Suppressor macrophage treated with lipopolysaccharide for 4 hours (primary cell): ENCODE measurements at places on chromosomes 4 and X.

- no peak for DNase-seq
Measured at GRCh38 chr4:19382993-19383756, 868.5 kb upstream of the SLIT2 start.

- no peak for DNase-seq
Measured at GRCh38 chr4:68489338-68489737, 42.1 kb downstream of the TMPRSS11E start.

GRCh38 chr4:147899512-147899911 lies 167.6 kb downstream of the ARHGAP10 start:
- DNase-seq = no peak

- DNase-seq = no peak
Measured at GRCh38 chr4:16916031-16916430, 17.6 kb upstream of the LDB2 start.

GRCh38 chr4:104491481-104492182 lies 3.1 kb downstream of the CXXC4 start:
- no peak for DNase-seq

DNA sequence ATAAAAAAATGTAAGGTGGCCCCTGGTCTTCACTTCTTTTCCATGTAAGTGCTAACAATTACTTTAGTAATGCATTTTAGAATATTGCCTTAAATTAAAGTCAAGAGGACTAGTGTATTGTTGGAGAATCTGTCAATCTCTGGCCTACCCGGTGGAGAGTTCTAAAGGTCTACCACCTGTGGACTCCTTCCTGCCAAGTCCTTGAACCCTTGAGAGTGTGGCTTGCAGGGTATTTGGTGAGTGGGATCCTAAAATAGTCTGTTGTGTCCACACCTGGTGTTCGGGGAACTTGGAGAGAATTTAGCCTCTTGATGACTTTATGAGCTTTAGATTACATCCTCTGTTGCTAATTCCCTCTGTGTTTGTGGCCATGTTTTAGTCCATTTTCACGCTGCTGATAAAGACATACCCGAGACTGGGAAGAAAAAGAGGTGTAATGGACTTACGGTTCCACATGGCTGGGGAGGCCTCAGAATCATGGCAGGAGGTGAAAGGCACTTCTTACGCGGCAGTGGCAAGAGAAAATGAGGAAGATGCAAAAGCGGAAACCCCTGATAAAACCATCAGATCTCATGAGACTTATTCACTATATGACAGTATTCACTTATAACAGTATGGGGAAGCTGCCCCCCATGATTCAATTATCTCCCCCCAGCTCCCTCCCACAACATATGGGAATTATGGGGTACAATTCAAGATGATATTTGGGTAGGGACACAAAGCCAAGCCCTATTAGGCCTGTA lies 23.8 kb downstream of the DDIT4L start:
- no peak for DNase-seq

DNA sequence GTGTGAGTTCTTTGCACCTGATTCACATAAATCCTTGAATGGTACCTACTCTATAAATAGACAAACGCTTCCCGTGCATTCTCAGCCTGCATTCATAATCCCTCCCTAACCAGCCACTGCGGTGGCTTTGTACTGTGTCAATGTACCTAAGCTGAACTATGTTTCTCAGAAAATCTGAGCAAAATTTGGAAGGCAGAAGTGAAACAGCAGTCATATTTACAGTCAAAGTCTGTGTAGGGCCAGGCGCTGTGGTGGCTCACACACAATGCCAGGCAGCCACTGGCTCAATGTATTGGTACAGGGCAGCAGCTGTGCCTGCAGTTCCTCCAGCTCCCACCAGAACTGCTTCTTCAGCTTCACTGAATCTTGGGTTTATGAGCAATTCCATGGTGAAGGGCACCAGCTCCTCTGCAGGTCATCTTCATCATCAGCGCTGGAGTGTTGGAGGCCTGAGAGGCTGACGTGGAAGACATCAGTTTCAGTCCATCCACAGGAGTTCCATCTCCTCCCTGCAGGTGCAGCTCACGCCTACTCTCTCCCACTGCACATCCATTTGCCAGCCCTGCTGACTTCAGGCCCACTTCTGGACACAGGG lies 32.3 kb upstream of the IRF2 start:
- peak; percentile 69 for DNase-seq

DNA sequence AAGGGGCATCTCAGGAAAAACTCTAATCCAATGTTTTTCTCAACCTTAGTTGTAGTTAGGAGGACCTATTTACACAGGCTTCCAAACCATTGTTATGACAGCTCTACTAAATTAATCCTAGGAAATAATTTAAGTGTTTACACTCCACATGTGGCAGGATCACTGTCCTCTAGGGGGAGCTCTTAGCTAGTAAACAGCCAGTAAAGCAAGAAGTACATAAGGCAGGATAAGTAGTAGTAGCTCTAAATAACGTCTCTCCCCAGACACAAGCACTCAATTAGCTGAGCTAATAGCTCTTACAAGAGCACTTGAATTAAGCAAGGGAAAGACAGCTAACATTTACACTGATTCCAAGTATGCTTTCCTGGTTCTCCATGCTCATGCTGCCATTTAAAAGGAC lies 37.3 kb downstream of the NUDT11 start:
- DNase-seq = peak; percentile 45

DNA sequence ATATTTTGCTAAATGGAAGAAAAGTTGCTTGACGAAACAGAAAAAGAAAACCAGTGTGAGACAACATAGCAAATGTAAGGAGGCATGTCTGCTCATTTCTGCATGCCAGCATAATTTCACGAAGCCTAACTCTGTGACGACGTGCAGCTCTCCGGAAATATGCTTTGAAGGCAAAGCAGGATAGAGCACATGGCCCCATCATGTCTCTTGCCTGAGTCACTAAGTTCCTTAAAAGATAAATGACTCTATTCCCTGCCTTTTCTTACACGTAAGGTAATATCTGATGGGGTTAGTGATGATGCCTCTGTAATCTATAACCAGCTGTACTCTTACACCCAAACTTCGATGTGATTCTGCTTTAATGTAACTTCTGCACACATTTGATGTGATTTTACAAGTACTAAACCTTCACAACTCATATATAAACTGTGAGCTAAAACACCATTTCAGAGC lies 64.5 kb downstream of the ANXA3 start:
- no peak for DNase-seq

DNA sequence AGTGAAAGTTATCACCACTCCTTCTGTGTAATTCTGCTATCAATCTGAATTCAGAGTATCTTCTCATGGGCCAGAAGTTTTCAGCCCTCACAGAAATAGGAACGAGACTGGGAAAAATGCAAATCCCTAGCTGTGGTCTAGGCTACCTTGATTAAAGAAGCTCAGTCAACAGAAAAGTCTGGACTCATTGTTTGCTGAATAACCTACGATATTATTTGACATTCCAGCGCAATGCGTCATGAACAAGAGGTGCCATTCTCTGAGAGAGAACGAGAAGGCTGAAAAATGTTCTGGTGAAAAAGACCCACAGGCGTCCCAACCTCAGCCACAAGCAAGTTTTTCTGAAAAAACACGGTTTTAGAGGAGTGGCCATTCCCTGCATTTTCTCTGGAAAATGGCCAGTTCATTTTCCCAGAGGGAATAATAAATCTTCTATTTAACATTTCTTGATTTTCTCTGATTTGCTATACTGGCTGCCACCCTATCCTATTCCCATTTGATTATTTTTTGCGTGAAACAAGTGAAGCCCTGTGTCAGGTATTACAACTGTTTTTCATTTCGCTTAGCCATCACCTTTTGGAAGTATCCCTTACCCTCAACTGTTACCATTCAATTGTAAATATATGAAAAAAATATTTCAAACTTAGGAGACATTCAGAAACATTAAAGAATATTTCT lies 1117.6 kb upstream of the PRKX start:
- DNase-seq = no peak
